ENCODE measurements at places on chromosomes 1 and 21.

DNA sequence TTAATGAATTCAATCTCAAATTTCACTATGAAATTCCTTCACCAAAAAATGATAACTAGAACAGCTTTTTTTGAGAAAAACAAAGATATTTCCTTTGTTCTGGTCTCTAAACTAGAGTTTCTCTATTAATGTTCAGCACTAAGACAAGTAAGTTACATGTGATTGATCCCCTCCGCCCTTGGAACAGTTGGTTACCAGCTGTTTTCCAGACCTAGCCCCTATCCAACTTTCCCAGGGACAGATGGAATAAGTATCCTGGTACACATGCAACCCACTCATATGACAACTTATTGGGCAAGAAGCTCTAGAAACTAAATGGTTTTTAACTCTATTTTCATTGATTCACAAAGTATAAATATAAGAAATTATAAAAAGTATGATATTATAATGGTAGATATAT is 140.4 kb downstream of the COP1 start:
- no peak for DNase-seq

DNA sequence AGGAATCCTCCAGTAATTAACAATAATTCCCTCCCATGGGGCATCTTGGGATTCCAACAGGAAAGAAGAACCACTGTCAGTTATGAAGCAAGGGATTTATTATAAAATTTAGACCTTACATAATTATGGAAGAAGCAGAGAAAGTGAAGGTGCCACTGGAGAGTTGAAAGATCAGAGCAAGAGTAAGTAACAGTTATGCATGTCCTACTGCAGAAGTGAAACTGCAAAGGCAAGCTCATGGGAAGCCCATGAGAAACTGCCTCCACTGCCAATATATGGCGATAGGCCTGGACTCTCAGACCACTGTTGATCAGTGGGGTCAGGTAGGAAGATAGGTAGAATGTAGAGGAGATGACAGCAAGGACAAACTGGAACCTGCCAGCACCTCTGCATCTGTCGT is 123.6 kb upstream of the ZNF648 start:
- no peak for DNase-seq

GRCh38 chr21:45001134-45002095 is 61.6 kb downstream of the SLX9 start:
- no peak for DNase-seq

GRCh38 chr1:97739596-97740103 is 181.2 kb downstream of the DPYD start:
- DNase-seq = no peak

- no peak for DNase-seq
Observed at GRCh38 chr1:41639332-41639936, 155.0 kb upstream of the EDN2 start.

Measured in 8988T (cell line).